Head of caudate nucleus (tissue), 42 donors: ENCODE measurements at places on chromosomes 3 and 15.

DNA sequence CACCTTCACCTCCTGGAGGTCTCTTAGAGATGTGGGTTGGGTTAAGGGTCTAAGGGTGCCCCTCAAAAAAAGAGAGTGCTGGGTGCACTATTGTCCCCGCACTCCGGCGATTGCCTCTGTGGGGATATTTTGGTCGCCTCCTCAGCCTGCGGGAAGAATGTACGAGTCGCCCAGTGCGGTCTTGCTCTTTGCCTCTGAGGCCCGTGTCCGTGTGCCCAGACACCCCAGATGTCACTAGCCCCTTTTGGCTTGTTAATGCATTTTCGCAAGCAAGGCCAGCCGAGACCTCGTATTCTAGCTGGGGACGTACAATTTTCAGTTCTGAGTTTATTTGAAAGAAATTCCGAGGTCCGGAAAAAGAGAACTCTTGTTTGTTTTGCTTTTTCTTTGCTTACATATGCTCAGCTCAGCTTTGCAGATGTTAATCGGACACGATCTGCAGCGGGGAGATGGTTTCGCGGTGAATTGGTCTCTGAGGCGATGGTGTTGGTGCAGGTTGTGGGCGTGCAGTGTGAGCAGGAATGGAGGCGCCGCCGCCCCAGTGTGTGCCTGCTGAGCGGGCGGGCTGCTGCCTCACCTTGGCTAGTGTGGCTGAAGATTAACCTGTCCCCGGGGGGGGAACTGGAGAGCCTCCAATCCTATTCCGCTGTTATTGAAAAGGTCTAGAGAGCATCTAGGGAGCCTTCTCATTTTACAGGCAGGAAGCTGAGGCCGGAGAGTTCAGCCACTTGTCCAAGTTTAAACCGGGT lies 1.4 kb downstream of the ST6GAL1 start:
- peak; percentile 35 for DNase-seq

GRCh38 chr3:187101184-187102072 lies 37.9 kb downstream of the RPL39L start:
- peak; percentile 35 for DNase-seq

- no peak for DNase-seq
These were observed 470.9 kb upstream of the CDIN1 start for GRCh38 chr15:36108541-36108940.

GRCh38 chr3:124520970-124521369 lies 209.3 kb upstream of the UMPS start:
- DNase-seq = no peak

DNA sequence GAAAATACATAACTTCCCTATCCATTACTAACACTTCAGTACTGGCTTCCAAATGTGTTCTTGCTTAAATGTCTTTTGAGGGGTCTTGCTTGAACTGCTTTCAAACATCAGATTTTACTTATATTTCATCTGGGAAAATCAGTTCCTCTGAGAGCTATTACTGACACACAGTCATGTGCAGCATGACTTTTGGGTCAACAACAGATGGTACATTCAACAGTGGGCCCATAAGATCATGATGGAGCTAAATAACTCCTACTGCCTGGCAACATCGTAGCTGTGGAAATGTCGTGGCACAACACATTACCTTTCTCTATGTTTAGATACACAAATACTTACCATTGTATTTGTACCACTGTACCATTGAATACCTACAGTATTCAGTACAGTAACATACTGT lies 43.8 kb downstream of the WWTR1 start:
- DNase-seq = no peak

GRCh38 chr3:39347586-39347876 lies 18.0 kb downstream of the CCR8 start:
- no peak for DNase-seq

DNA sequence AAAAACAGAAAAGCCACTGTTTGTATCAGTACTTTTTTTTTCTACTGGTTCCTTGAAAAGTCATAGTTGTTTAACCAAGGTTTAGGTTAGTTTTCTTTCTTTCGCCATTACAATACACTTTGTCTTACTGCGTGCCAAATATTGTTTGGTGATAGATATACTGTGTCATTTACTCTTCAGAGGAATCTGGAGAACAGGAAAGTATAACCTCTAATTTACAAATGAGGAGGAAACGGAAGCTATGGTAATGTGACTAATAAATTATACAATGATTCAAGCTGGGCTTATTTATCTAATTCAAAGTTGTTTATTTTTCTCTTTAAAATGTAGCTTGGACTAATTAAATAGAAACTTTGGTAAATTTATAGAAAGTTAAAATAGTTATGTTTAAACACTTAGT lies 96.2 kb upstream of the ROBO2 start:
- no peak for DNase-seq

GRCh38 chr3:139456386-139456785 lies 19.9 kb downstream of the RBP2 start:
- no peak for DNase-seq

DNA sequence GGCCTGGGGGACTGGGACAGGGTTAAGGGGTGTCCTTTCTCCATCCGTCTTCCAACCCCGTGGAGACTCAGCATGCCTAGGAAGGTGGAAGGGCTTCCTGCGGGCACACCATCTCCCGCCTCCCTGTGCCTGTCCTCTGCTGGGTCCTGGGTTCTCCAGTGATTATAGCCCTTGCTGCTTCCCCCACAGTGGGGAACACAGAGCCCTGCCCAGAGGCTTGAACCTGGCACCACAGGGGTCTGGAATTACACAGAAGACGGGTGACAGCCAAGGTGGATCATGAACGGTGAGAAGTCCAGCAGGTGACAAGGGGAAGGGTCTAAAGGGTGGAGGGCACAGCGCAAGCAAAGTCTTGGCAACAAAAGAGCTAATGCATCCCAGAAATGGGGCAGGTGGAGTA lies 6.2 kb upstream of the SEMA3B start:
- no peak for DNase-seq

DNA sequence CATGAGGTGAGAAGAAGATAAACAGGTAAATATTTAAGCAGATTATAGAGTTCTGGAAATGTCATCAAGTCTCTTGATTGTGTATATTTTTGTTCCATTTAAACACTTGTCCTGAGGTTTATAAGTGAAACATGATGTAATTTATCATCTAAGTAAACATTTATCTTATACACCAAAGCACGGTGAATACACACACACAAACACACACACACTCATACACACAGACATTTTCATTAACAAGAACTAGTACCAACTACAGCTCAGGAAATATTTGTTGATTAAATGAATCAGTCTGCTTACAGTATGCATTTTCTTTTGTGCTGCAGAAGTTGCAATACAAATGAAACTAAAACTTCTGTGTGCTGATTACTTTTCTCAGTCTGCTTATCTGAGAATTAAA lies 357.3 kb downstream of the ZBTB20 start:
- no peak for DNase-seq

DNA sequence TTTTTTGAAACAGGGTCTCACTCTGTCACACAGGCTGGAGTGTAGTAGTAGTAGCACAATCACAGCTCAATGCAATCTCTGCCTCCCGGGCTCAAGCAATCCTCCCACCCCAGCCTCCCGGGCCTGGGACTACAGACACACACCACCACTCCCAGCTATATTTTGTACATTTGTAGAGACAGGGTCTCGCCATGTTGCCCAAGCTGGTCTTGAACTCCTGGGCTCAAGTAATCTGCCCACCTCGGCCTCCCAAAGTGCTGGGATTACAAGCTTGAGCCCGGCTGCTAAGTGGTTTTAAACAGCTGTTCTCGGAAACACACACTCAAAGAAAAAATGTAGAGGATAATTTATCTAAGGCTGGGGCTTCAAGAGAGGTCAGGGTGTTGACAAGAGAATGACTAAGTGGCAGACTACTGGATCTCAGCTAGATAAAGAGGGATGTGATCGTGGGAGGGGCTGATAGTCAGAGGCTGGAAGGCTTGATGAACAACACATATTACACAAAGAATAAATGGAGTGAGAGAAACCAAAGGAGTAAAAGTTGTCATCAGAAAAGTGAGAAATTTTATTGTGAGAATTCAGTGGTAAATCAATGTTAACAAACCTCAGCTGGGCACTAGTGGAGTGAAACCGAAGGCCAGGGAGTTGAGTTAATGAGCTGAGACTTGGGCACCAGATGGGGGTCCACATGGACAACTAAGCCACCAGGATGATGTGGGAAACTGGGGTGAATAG lies 6.7 kb downstream of the CCR5AS start:
- no peak for DNase-seq

GRCh38 chr3:11734-12133 lies 184.8 kb upstream of the CHL1 start:
- DNase-seq = peak; percentile 25

DNA sequence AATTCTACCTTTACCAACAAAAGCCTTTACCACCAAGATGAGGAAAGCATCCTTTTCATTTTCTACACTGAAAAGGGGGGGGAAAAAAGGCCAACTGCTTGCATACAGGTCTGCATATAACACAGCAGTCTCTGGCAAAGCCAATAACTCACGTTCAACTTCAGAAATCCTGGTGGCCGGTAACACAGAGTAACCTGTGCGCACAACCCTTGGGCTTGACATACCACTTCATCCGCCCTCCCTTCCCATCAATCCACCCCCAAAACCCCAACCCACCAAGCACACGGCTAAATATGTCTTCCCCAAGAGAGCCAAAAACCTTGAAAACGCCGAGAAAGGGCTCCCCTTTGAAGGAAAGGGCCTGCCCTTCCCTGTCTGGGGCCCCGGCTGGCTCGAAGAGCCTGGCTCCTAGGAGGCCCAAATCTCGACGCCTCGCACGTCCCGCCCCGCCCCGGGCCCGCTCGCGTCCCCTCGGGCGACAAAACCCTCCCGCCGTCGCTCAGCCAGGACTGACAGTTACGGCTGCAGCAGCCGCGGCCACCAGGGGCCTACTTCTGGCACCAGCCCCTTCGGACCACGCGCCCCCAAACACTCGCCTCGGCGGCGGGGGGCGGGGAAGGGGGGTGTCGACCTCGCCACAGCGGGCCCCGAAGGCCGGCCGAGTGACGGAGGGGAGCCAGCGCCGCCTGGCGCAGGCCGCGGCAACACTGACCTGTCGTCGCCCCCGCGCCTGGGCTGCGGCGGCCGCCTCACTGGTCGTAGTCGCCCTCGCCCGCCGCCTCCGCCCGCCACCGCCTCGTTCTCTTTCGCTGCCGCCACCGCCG lies 835 bp downstream of the UBE3A start:
- DNase-seq = peak; percentile 73
